ENCODE measurements at places on chromosomes 7 and 10.
A peak's percentile ranks its signal among the peaks of the same experiment; 100 is the strongest.

GRCh38 chr7:106313966-106314365, 29.2 kb upstream of the NAMPT start:
- DNase-seq = no peak

DNA sequence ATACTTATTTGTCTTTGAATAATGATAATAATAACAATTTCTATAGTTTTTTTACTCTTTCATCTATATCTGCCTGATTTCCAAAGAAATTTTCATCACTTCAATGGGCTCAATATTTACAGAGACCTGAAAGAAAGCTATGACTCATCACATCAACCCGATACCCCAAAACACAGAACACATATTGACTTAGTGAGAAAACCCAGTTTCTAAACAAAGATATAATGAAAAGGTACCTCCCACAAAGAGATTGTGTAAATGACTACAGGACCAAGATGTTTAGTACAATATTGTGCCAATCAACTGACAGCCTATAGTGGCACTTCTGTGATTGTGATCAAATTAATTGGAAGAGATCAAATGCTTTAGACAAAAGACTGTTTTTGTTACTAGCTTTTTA, 133.9 kb downstream of the PCDH15 start:
- no peak for DNase-seq

DNA sequence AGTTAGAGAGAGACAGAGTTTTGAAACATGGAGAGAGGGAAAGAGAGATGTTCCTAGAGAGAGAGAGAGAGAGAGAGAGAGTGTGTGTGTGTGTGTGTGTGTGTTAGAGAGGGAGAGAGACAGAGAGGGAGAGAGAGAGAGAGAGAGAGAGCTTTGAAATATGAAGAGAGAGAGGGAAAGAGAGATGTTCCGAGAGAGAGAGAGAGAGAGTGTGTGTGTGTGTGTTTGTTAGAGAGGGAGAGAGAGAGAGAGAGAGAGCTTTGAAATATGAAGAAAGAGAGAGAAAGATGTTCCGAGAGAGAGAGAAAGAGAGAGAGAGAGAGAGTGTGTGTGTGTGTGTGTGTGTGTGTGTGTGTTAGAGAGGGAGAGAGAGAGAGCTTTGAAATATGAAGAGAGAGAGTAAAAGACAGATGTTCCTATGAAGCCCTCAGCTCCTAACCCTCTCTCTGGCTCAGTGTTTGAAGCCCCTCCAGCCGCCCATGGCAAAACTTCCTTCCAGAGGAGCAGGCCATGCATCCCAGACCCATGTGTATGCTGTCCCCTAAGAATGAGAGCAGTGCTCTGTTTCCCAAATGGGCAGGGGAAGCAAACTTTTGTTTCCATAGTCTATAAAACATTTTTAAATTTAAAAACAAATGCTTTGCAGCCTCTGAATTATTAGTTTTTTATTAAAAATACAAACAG, 130.9 kb downstream of the KCNMA1 start:
- DNase-seq = no peak

GRCh38 chr7:140645166-140645900, 4.7 kb upstream of the DENND2A start:
- no peak for DNase-seq

- peak; percentile 74 for DNase-seq
These were observed at the start of gene ZNF503 for GRCh38 chr10:75401569-75402485. TSS of gene ZNF503 (minus strand) at chr10:75401764. CDS start at chr10:75401419, 345 bp downstream.

- DNase-seq = no peak
These were observed 2.1 kb upstream of the H2AZ2 start for GRCh38 chr7:44849885-44850544.

- DNase-seq = no peak
These were observed 84.8 kb upstream of the C7orf33 start for GRCh38 chr7:148505645-148506375.

GRCh38 chr7:1080921-1081255, 7.0 kb upstream of the GPER1 start:
- DNase-seq = no peak

- no peak for DNase-seq
These were observed 246.7 kb upstream of the PTN start for GRCh38 chr7:137590071-137590755.

DNA sequence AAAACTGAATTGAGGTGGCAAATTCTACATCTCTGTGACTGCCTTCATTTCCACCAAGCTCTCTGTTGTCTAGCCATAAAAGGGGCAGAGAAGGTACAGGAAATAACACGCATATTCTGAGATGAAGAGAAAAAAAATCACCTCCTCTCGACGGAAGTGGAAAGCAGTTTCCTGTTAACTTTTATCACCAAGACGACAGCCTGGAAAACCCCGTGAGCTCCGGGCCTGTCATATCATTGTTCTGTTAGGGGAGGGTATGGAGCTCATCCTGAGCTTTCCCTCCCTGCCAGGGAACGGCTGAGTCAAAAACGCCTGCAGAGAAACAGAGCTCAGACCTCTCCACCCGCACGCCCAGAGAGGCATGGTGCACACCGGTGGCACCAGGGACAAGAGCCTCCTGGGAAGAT, 200.3 kb downstream of the PRPF18 start:
- no peak for DNase-seq

- DNase-seq = no peak
These were observed 50.2 kb downstream of the ELFN1 start for GRCh38 chr7:1720326-1720725.

Data from epithelial cell of proximal tubule (primary cell).